Heart right ventricle (tissue), 16 donors: ENCODE measurements at places on chromosomes 11 and 22. TPM values are rescaled to one million over a fixed set of nuclear protein-coding genes. Genes with fewer than 3 reads are reported as not detected.

TSPAN32 gene
- 26.9 TPM for total RNA-seq

HTR3A gene
- not detected for total RNA-seq

DNA sequence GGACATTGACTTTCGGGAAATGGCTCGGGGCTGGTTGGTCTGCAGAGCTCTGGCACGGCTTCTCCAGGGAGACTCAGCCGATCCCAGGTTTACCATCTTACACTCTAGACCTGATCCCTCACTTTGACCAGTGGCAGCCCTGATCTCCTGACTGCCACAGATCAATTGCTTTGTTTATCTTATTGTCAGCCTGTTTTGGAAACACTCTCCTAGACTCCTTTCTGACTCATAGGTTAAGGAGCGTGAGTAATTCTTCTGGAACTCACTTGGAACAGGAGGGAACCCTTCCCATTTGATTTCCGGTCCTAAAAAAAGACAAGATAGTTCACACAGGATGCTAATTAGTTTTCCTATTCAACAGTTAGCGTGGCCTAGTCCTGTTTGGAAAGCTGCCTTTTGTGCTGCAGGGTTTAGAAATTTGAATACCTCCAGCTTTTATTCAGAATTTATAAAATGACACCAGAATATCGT, 16.0 kb upstream of the BMAL1 start:
- H3K36me3 ChIP-seq = no peaks in the 10 kb centered on the region
- no peaks in the 10 kb centered on the region for H3K27me3 ChIP-seq
- H3K4me1 ChIP-seq = peaks cover 30% of the 10 kb centered on the region
- peak overlapping the region; percentile 75 for H3K27ac ChIP-seq
- no peak overlapping the region for H3K4me3 ChIP-seq

- no peaks in the 10 kb centered on the region for H3K27me3 ChIP-seq
- no peak for DNase-seq
- no peak overlapping the region for H3K27ac ChIP-seq
- H3K4me1 ChIP-seq = peaks cover 20% of the 10 kb centered on the region
Measured at GRCh38 chr11:67158221-67158620, 39.2 kb downstream of the KDM2A start.

DNA sequence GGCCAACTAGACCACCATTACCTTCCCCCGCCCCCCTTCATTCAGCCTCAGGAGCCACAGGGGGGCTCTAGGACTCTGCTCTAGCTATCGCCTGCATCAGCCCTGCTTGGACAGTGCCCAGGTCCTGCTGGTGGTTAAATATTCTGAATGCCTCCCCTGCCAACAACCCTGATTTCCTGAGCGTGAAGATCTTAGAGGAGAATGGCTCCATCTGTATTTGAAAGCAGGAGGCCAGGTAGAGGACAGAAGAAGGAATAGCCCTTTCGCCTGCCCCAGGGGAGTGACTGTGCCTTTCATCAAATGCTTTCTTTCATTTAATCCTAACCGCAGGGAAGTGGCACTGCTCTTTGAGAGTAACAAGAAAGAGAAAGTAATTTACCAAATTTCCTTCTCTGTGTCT, 69.2 kb downstream of the ISX start:
- no peak overlapping the region for H3K4me3 ChIP-seq
- H3K27ac ChIP-seq = no peak overlapping the region
- no peaks in the 10 kb centered on the region for H3K4me1 ChIP-seq
- H3K27me3 ChIP-seq = peaks cover 8% of the 10 kb centered on the region

DNA sequence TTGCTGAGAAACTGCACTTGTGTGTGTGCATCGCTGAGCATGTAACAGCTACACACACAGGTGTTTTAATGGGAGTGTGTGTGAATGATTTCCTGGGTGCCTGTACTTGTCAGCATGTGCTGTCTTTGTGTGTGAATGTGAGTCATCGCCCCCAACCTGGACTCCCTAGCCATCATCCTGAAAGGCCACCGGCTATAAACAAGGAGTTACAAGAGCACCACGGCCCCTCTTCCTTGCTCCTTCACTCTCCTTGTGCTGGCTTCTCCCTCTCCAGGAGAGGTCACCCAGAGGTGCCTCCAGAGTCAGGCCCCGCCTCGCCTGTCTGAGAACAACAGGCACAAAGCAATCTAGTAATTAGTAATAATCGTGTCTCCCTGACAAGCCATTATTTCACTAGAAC, 419.2 kb downstream of the BUD13 start:
- no peaks in the 10 kb centered on the region for H3K36me3 ChIP-seq
- H3K4me1 ChIP-seq = no peaks in the 10 kb centered on the region
- H3K27me3 ChIP-seq = no peaks in the 10 kb centered on the region
- DNase-seq = no peak

- H3K27ac ChIP-seq = no peak overlapping the region
- no peak for DNase-seq
- H3K4me3 ChIP-seq = no peak overlapping the region
- H3K4me1 ChIP-seq = no peaks in the 10 kb centered on the region
- no peaks in the 10 kb centered on the region for H3K36me3 ChIP-seq
Measured at GRCh38 chr11:13053255-13053917, 44.3 kb downstream of the RASSF10 start.

DNA sequence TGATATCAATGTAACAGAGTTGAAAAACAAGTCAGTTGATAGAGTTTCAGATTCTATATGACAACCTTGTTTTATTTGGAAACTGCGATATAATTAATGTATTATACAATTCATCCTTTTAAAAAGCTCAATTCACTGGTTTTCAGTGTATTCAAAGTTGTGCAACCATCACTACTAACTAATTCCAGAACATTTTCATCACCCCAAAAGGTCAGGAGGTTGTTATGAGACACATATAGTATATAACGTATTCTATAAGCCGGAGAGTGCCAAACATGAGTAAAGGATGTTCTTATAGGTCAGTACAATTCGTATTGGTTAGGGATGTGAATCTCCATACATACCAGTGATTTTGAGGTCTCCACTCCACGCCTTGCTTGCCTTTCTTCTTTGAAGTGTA, 40.1 kb upstream of the UCP3 start:
- no peak overlapping the region for H3K27ac ChIP-seq
- H3K4me1 ChIP-seq = no peaks in the 10 kb centered on the region
- H3K36me3 ChIP-seq = peaks cover 27% of the 10 kb centered on the region
- no peaks in the 10 kb centered on the region for H3K27me3 ChIP-seq
- no peak overlapping the region for H3K4me3 ChIP-seq

- H3K27ac ChIP-seq = no peak overlapping the region
- peak; percentile 9 for DNase-seq
- peaks cover 41% of the 10 kb centered on the region for H3K4me1 ChIP-seq
- no peaks in the 10 kb centered on the region for H3K36me3 ChIP-seq
- H3K4me3 ChIP-seq = peak overlapping the region; percentile 62
Measured at GRCh38 chr11:79438631-79439409, 2.0 kb downstream of the TENM4 start.

DNA sequence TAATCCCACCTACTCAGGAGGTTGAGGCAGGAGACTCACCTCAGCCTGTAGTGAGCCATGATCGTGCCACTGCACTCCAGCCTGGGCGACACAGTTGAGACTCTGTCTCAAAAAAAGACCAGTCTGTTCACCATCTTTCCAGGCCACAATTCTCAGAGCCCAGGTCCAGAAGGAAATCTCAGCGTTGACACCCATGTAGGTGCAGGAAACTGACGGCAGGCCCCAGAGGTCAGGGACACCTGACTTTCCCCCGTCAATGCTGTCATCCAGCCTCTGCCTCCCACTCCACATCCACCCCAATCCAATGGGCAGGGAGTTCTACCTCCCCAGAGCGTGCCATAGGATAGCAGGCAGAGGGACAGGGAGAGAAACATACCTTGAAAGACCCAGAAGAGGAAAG, 5.9 kb upstream of the GRK2 start:
- H3K4me3 ChIP-seq = no peak overlapping the region
- no peaks in the 10 kb centered on the region for H3K27me3 ChIP-seq
- H3K36me3 ChIP-seq = peaks cover 4% of the 10 kb centered on the region
- no peak for DNase-seq
- peaks cover 22% of the 10 kb centered on the region for H3K4me1 ChIP-seq
- no peak overlapping the region for H3K27ac ChIP-seq

DNA sequence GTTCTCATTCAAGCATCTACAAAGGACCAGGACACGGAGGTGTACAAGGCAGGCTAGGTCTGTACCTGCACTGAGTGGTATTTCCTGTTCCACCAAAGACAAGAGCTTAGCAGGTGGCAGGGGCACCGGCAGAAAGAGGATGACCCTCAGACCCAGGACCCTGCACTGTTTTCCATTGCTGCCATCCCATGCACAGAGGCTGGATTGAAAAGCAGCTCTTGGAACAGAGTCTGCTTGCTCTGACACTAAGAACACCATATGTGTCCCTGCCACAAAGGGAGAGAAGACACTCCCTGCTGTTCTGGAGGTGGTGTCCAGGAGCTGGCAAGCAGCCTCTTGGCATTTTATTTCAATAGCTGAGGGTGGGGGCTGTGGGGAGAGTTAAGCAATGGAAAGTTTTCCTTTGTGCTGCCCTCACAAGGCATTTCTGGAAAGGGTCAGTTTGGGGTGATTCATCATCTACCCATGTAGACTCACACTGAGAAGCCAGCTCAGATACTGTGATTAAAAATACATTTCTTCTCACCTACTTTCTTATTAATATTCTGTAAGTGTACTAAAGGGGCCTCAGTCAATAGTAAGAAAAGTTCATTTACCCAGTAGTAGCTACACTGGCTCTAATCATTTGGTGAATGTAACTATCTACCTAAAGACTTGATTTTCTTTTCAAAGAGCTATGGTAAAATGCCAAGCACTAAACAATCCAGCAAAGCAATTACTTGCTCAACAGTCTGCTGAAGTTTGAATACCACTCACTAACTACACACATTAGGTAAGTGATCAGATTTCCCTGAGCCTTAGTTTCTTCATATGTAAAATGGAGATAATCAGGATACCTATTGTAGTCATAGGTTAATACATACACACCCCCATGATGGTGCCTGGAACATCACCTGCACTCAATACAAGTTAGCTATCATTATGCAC, 55.2 kb downstream of the SLC1A2 start:
- no peaks in the 10 kb centered on the region for H3K36me3 ChIP-seq
- peaks cover 45% of the 10 kb centered on the region for H3K4me1 ChIP-seq
- H3K4me3 ChIP-seq = no peak overlapping the region
- no peaks in the 10 kb centered on the region for H3K27me3 ChIP-seq
- peak; percentile 70 for DNase-seq
